Naive thymus-derived CD8-positive, alpha-beta T cell (primary cell): ENCODE measurements at places on chromosomes 12 and 14.

DNA sequence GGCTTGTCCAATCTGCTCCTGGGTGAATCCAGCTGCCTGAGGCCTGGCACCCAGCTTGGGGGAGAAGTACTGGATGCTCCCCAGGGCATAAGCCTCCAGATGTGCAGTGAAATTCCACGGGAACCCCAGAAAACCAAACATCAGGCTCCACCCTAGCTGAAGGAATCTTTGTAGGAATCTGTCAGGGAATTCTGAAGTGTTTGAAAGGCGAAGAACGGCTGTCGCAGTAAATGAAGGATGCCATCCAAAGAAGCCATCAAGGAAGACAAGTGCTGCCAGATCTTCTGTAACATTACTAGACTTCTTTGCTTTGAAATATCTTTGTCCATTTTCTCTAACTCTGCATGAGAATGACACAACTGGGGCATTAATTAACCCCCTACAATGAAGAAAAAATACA, 219.4 kb downstream of the FOXN3 start:
- DNase-seq, result no peak

DNA sequence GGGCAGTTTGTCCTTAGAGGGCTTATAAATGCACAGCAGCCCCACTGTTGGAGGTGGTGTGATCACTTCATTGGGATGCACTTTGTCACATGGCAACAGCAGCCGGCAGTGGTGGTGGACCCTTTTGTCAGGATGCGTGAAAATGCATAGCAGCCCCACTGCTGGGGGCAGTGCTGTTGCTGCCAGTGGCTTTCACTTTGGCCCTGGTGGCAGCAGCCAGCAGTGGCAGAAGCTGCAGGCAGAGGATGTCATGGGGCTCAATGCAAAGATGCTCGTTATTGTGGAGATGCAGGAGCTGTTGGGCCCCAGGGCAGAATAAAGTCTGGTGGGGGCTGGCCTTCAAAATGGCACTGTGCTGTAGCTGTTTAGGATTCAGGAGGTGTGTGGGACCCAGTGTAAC, 173.0 kb upstream of the DAAM1 start:
- DNase-seq, result no peak

GRCh38 chr12:30813525-30814294, 59.0 kb upstream of the CAPRIN2 start:
- no peak for DNase-seq

- no peak for DNase-seq
Measured at GRCh38 chr12:62466018-62466593, 520 bp upstream of the MON2 start.

DNA sequence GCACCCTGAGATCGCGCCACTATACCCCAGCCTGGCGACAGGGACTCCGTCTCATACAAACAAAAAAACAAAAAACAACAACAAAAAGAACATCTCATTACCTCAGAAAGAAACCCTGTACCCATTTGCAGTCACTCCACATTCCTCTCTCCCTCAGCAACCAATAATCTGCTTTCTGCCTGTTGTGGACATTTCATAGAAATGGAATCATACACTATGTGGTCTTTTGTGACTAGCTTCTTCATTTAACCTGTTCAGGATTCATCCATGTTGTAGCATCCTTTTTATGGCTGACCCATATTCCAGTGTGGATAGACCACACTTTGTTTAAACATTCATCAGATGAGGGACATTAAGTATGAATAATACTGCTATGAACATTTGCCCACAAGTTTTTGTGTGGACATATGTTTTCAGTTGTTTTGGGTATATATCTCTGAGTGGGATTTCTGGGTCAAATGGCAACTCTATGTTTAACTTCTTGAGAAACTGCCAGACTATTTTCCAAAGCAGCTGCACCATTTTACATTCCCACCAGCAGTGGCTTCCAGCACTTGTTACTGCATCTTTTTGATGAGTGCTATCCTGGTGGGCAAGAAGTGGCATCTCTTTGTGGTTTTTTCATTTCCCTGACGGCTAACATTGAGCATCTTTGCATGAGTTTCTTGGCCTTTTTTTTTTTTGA, 5.9 kb upstream of the RCOR1 start:
- no peak for DNase-seq

DNA sequence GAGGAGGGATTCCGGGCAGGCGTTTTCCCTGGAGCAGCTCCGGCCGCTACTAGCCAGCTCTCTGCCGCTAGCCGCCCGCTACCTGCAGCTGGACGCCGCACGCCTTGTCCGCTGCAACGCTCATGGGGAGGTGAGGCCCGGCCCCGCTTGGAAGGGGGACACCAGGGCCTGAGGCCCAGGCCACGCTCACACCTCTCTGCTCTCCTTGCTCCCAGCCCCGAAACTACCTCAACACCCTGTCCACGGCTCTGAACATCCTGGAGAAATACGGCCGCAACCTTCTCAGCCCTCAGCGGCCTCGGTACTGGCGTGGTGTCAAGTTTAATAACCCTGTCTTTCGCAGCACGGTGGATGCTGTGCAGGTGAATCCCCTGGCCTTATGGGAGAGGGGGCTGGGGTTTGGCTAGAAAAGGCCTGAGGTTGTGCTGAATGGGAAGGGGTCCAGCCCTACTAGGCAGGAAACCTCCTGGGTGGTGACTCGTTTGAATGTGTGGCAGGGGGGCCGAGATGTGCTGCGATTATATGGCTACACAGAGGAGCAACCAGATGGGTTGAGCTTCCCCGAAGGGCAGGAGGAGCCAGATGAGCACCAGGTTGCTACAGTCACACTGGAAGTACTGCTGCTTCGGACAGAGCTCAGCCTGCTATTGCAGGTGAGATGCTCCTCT, 597 bp downstream of the RNF31 start:
- DNase-seq, result no peak

DNA sequence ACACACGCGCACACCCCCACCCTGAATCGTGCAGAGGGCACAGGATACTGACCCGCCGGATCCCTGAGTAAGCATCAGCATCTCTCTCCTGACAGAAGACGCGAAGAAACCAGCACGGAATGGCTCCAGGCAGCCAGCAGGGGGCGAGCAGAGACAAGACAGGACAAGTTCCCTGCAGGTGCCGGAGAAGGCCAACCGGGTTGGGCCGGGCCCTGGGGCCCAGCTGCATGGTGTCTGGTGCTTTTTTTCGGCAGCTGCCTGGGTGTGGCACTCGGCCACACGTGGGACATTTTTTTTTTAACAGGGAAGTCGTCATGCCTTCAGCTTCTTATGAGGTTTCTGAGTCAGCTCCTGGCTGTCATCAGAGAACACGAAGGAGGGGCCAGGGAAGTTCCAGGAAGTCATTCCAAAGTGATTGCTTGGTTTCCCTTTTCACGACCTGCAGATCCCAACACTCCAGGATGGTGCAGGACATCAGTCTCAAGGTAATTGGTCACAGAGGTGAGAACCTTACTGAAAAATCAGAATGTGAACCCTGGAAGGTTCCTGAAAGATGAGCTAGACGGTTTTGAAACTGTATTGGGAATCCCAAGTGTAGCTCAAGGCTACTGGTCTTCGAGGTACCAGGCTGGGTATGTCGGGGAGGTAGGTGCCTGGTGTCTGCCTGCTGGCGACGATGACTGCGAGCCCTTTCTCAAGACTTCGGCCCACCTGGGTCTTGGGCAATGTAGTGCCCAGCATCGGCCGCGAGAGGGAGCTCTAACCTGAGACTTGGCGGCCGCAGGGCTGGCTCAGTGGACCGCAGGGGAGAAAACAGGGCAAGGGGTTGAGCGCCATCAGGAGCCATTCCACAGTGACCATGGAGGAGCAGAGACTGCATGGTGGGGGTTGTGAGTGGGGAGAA, 190.8 kb upstream of the PRMT8 start:
- peak; percentile 62 for DNase-seq

GRCh38 chr12:50979369-50980052, 27.2 kb downstream of the HIGD1C start:
- DNase-seq, result no peak

- no peak for DNase-seq
Measured at GRCh38 chr12:93442411-93443340, 929 bp upstream of the UBE2N start.

GRCh38 chr14:96508900-96509299, 6.7 kb downstream of the PAPOLA start:
- DNase-seq, result no peak

- DNase-seq, result no peak
Measured at GRCh38 chr12:31386364-31386777, 60.4 kb upstream of the SINHCAF start.

DNA sequence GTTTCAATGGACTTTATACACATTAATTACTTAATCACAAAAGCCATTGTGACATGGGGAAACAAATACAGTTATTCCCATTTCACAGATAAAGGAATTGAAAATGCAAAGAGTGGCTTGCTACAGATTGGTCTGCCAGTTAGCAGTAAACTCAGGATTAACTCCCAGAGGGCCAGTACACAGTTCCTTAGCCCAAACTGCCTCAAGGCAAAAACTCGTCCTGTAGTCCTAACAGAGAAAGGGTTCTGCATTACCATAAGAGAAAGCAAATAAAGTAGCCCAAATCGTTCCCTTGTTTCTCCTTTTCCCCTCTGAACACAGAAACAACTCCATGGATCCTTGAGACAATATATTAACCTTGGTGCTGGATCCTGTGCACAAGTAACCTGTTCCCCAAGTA, 274.4 kb downstream of the LRIG3 start:
- no peak for DNase-seq

GRCh38 chr14:89000007-89000942, 175.8 kb downstream of the TTC8 start:
- DNase-seq, result no peak

- DNase-seq, result peak; percentile 20
Measured at GRCh38 chr12:12439636-12440035, 82.8 kb downstream of the BORCS5 start.

DNA sequence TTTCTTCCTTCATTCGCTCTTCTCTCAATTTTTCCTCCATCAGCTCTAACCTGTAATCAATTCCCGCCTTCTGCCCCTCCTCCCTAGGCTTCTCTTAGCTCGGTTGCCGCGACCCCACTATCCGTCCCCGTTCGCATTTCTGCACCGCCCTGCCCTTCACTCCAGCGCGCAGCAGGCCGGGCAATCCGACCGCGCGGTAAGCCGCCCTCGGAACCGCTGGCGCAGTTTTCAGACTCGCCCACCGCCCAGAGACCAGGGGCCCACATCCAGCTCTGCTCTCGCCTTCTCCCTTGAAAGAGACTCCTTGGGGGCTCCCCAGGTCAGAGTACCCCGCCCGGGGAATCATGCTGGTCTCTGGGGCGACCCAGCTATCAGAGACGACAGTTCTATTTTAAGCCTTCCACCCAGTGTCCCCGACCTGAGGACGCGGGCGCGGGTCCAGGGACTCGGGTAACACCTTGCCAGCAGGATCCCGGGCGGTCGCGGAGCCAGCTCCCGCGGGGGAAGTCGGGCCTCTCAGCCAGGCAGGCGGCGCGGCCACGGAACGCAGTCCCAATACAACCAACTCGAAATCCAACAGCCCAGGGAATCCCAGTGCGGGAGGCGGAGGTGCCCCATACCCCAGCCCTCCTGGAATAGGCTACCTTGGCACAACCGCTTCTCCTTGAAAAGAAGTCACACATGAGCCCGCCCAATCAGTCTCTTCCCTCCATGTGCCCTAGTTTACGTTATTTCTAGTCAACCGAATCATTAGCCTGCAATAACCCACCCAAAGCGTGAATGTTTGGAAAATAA, 5.7 kb upstream of the SLC38A4 start:
- no peak for DNase-seq

GRCh38 chr12:7155471-7156034, 25.4 kb downstream of the CLSTN3 start:
- no peak for DNase-seq

- DNase-seq, result no peak
Measured at GRCh38 chr12:66623455-66623854, 55.4 kb downstream of the GRIP1 start.

DNA sequence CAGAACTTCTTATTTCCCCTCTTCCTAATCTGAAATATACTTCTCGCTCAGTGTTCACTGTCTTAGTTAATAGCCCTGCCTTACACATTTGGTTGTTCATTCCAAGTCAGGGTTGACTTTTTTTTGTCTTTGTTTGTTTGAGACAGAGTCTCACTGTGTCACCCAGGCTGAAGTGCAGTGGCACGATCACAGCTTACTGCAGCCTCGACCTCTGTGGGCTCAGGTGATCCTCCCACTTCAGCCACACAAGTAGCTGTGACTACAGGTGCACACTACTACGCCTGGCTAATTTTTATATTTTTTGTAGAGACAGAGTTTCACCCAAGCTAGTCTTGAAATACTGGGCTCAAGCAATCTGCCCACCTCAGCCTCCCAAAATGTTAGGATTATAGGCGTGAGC, 42.3 kb upstream of the PRPF39 start:
- DNase-seq, result no peak

DNA sequence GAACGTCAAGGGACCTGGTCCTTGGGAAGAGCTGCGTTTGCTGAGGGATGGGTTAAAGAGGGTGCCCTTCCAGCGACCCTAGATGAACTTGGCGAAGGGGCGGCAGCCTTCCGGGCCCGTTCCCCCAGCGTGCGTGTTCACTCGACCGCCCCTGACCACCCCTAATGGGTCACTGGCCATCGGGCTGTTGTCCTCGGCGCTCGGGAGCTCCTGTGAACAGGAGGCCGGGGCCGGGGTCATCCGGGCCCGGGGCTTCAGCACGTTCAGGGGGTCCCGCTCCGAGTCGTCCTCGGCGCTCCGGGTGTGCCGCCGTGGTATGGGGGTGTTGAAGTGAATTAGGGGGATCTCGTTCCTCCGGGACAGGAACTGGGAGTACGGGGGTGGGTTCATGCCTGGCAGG, 9.2 kb downstream of the FGF23 start:
- DNase-seq, result no peak

GRCh38 chr12:94799136-94799535, 148.8 kb upstream of the TMCC3 start:
- DNase-seq, result no peak

GRCh38 chr12:2637371-2637770, 157.4 kb upstream of the FKBP4 start:
- DNase-seq, result no peak
